ENCODE measurements at places on chromosomes 2 and 18. TPM values are rescaled to one million over a fixed set of nuclear protein-coding genes. Genes with fewer than 3 reads are reported as not detected.

DNA sequence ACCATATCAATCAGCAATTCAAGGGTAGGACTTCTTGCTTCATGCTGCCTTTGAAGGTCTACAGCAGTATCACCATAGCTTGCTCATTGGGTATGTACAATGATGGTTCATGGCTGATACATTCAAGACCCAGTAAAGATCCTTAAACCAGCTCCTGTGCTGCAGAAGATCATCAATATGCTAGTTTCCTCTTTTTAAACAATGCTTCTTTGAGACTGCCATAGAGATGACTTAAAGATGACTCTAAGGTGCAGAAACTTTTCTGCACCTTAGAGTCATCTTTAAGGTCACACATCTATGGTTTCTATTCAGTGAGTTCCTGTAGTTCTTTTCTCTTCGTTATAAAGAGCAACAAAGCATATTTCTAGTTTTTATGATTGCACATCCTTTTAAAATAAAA is 102.8 kb upstream of the KLHL14 start:
- no peak for DNase-seq
- no peak overlapping the region for H3K27ac ChIP-seq
- no peaks in the 10 kb centered on the region for H3K27me3 ChIP-seq
- no peaks in the 10 kb centered on the region for H3K4me1 ChIP-seq
- no peak overlapping the region for H3K4me3 ChIP-seq

DNA sequence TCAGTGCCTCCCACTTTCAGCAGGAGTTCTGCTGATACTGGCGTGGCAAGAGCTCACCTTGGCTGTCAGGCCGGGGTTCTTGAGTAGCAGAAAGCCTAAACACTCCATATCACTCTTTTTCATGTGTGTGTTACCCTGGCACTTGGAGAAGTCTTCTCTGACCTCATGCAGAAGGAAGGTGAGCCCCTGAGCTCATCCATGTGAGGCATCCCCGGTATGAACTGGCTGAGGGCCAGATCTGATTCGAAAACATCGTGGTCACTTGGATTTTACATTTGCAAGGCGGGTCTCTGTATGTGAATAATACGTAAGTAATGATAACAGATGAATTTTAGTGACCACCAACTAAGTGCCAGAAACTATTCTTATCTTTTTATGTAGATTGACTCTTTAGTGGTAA is 93.6 kb downstream of the RAPGEF4 start:
- no peak for DNase-seq
- no peaks in the 10 kb centered on the region for H3K36me3 ChIP-seq
- H3K4me1 ChIP-seq, result no peaks in the 10 kb centered on the region

CABLES1 gene
- total RNA-seq, result 39.3 TPM

RAB12 gene
- 35.8 TPM for total RNA-seq

PCARE gene
- total RNA-seq, result not detected

DNA sequence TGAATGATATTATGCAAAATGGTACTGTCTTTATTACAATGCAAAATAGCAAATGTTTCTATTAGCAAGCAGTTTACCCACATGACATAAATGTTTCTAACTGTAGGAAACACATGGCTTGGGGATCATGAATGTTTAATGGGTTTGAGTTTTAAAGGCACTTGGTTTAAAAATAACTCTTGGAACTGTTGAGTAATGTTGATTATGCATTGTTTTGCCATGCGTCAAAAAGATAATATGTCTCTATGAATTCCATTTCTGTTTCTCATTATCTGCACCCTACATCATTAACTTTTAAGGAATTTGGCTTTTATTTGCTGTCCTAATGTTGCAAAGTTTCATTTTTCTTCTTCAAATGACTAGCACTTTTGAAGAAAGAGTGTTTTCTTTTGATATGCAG is 1355.5 kb downstream of the SUCLG1 start:
- no peak for DNase-seq
- no peaks in the 10 kb centered on the region for H3K36me3 ChIP-seq
- H3K4me3 ChIP-seq, result no peak overlapping the region
- H3K4me1 ChIP-seq, result no peaks in the 10 kb centered on the region
- H3K27me3 ChIP-seq, result no peaks in the 10 kb centered on the region
- H3K27ac ChIP-seq, result no peak overlapping the region

- peak; percentile 83 for DNase-seq
- H3K36me3 ChIP-seq, result no peaks in the 10 kb centered on the region
- no peaks in the 10 kb centered on the region for H3K27me3 ChIP-seq
- peaks cover 4% of the 10 kb centered on the region for H3K4me1 ChIP-seq
- H3K4me3 ChIP-seq, result no peak overlapping the region
- no peak overlapping the region for H3K27ac ChIP-seq
Measured at GRCh38 chr2:119476301-119477112, 44.9 kb downstream of the TMEM37 start.

EMILIN1 gene
- total RNA-seq, result 100 TPM

OTOF gene
- 0.49 TPM for total RNA-seq

- H3K4me3 ChIP-seq, result peak overlapping the region; percentile 16
- H3K36me3 ChIP-seq, result no peaks in the 10 kb centered on the region
- H3K4me1 ChIP-seq, result peaks cover 36% of the 10 kb centered on the region
- H3K27ac ChIP-seq, result peak overlapping the region; percentile 85
Measured at GRCh38 chr2:64273524-64274398, 129.5 kb upstream of the PELI1 start.

SP9 gene
- not detected for total RNA-seq

DNA sequence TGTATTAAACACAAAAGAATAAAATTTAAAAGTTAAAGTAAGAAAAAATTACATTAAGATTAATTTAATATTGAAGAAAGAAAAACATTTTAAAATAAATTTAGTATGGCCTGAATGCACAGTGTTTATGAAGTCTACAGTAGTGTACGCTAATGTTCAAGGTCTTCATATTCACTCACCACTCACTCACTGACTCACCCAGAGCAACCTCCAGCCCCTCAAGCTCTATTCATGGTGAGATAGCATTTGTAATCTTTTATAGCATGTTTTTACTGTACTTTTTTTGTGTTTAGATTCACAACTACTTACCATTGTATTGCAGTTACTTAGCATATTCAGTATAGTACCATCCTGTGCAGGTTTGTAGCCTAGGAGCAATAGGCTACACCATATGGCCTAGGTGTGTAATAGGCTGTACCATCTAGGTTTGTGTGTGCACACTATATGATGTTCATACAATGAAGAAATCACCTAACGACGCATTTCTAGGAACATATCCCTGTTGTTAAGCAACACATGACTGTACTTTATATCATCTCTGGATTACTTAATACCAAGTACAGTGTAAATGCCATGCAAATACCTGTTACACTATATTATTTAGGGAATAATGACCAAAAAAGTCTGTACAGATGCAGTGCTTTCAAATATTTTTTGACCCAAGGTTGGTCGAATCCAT is 144.0 kb upstream of the IL1R2 start:
- DNase-seq, result no peak
- no peak overlapping the region for H3K4me3 ChIP-seq
- H3K4me1 ChIP-seq, result peaks cover 50% of the 10 kb centered on the region

- no peak for DNase-seq
- H3K4me1 ChIP-seq, result peaks cover 21% of the 10 kb centered on the region
- H3K4me3 ChIP-seq, result no peak overlapping the region
- no peaks in the 10 kb centered on the region for H3K27me3 ChIP-seq
- H3K27ac ChIP-seq, result no peak overlapping the region
Measured at GRCh38 chr2:241153616-241154015, 3.3 kb downstream of the PPP1R7 start.

GRCh38 chr2:120783969-120784372 is 48.3 kb downstream of the GLI2 start:
- H3K27ac ChIP-seq, result no peak overlapping the region
- H3K27me3 ChIP-seq, result no peaks in the 10 kb centered on the region
- H3K4me3 ChIP-seq, result no peak overlapping the region
- DNase-seq, result no peak
- H3K36me3 ChIP-seq, result no peaks in the 10 kb centered on the region

DNA sequence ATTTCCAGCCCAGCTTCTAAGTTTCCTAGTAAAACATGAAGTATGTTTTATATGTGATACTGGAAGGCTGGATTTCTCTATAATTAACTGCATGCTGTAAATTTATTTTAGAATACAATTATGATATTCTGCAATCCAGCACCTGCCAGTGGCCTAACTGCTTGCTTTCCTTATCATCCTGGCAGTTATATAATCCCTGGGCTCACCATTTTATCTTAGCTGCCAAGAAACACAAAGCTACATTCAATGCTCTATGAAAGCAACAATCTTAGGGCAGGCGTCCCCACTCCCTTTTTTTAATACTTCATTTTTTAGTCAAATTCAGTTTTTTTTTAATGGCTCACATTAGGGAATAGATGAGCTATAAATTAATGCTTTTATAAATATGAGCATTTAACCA is 38.4 kb upstream of the UBXN4 start:
- no peaks in the 10 kb centered on the region for H3K36me3 ChIP-seq
- H3K27ac ChIP-seq, result no peak overlapping the region
- no peaks in the 10 kb centered on the region for H3K4me1 ChIP-seq

DNA sequence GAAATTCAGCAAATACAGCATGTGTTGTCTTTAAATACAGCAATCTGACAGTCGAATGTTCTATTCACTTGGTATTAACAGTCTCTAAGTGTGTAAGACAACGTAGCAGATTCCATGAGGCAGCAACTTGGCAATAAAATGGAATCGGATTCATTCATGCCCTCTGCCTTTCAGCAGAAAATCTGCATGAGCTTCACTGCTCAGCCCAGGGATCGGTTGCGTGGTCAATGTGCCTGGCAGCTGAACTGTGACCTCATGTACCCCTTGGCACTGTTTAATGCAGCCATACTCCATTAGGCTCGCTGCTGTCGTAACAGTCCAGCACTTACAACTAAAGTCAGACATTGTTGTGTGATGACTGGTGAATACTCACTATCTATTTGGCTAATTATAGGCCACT is 17.7 kb upstream of the RGPD4 start:
- no peak overlapping the region for H3K27ac ChIP-seq
- H3K36me3 ChIP-seq, result no peaks in the 10 kb centered on the region
- no peak overlapping the region for H3K4me3 ChIP-seq
- H3K4me1 ChIP-seq, result peaks cover 10% of the 10 kb centered on the region

NEURL3 gene
- total RNA-seq, result 2.5 TPM

FAM110C gene
- 27.3 TPM for total RNA-seq

DNA sequence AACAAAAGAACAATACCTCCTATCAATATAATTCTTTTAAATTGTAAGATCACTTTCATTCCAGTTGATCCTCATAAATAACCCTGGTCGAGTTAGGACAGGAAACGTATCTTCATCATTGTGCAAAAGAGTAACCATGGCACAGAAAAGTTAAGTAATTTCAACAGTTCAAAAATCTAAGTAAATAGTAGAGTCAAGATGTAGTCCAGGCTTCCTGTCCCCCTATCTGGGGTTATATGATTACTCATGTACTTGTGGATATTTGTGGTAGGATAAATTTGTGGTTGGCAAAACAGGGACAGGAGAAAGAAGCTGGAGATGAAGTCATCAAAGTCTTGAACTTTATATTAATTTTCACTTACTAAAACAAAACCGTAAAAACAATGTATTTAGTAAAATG is 772.6 kb downstream of the TSN start:
- DNase-seq, result no peak
- no peaks in the 10 kb centered on the region for H3K4me1 ChIP-seq
- H3K27me3 ChIP-seq, result no peaks in the 10 kb centered on the region
- H3K36me3 ChIP-seq, result no peaks in the 10 kb centered on the region
- no peak overlapping the region for H3K27ac ChIP-seq
- no peak overlapping the region for H3K4me3 ChIP-seq

MYOM1 gene
- total RNA-seq, result 1.2 TPM

DNA sequence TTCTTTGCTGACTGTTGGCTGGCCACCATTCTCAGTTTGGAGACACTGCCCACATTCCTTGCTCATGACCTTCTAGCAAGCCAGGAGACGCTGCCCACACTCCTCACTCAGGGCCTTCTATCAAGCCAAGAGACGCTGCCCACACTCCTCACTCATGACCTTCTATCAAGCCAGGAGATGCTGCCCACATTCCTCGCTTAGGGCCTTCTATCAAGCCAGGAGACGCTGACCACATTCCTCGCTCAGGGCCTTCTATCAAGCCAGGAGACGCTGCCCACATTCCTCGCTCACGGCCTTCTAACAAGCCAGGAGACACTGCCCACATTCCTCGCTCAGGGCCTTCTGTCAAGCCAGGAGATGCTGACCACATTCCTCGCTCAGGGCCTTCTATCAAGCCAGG is 131.3 kb upstream of the CBLN2 start:
- no peak for DNase-seq
- H3K4me3 ChIP-seq, result no peak overlapping the region
- no peak overlapping the region for H3K27ac ChIP-seq
- H3K27me3 ChIP-seq, result no peaks in the 10 kb centered on the region

DNA sequence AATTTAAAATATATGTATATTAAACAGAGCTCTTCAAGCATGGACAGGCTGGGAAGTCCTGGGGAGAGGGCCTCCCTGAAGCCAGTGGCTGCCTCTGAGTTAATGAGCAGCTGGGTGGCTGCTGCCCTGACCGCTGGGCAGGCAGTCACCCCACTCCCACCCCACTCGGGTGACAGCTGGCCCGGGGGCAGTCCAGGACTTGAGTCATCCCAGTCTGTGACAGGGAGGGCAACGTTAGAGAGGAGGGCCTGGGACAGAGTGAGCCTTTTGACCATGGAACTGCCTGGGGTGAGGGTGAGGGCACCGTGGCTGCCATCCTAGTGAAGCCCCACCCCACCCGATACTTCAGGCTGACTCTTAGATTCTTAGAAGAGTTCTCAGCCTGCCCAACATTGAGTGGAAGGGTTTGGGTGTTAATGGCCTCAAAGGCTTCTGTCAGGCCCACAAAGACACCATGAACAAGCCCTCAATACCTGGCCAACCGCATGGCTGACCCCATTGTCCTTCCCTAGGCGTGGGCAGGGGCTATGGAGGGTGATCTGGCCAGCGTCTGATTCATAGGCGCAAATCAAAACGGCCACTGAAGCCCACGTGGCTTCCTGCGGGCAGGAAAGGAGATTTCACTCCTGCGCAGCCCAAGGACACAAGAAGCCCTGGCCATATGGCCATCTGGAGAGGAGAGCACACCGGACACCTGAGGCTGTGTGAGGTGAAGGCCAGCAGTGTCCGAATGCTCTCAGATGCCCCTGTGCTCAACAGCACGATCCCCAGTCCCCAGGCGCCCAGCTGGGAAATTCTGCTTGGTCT is 47.5 kb downstream of the MRPS5 start:
- H3K4me1 ChIP-seq, result peaks cover 5% of the 10 kb centered on the region
- no peaks in the 10 kb centered on the region for H3K36me3 ChIP-seq
- no peaks in the 10 kb centered on the region for H3K27me3 ChIP-seq
- no peak overlapping the region for H3K4me3 ChIP-seq
- no peak overlapping the region for H3K27ac ChIP-seq
- DNase-seq, result peak; percentile 89

FOXD4L1 gene
- not detected for total RNA-seq

- H3K27ac ChIP-seq, result no peak overlapping the region
- H3K4me1 ChIP-seq, result no peaks in the 10 kb centered on the region
- H3K36me3 ChIP-seq, result no peaks in the 10 kb centered on the region
- no peak overlapping the region for H3K4me3 ChIP-seq
- H3K27me3 ChIP-seq, result no peaks in the 10 kb centered on the region
Measured at GRCh38 chr2:97831121-97831520, 117.7 kb downstream of the ZAP70 start.

- no peaks in the 10 kb centered on the region for H3K27me3 ChIP-seq
- no peak overlapping the region for H3K27ac ChIP-seq
- H3K4me1 ChIP-seq, result no peaks in the 10 kb centered on the region
- no peak for DNase-seq
Measured at GRCh38 chr18:77323640-77324299, 74.1 kb downstream of the GALR1 start.

ANO7 gene
- total RNA-seq, result 0.98 TPM

GRCh38 chr2:172790404-172790803 is 54.8 kb downstream of the RAPGEF4 start:
- H3K4me3 ChIP-seq, result no peak overlapping the region
- H3K4me1 ChIP-seq, result no peaks in the 10 kb centered on the region
- DNase-seq, result no peak
- H3K36me3 ChIP-seq, result no peaks in the 10 kb centered on the region
- H3K27me3 ChIP-seq, result no peaks in the 10 kb centered on the region
- H3K27ac ChIP-seq, result no peak overlapping the region
